ENCODE measurements at places on chromosomes 3 and 15.

DNA sequence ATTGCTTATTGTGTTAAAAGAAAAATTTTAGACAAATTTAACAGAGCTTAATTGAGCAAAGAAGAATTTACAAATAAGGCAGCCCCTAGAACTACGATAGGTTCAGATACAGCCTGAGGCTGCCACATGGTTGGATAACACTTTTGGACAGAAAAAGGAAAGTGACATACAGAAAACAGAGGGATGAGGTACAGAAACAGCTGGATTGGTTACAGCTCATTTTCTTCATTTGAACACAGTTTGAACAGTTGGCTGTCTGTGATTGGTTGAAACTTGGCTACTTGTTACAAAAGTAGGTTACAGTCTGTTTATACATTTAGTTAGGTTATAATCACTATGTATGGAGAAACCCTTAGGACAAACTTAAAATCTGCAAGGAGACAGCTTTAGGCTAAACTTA is 46.0 kb downstream of the STARD9 start:
- no peak for DNase-seq

DNA sequence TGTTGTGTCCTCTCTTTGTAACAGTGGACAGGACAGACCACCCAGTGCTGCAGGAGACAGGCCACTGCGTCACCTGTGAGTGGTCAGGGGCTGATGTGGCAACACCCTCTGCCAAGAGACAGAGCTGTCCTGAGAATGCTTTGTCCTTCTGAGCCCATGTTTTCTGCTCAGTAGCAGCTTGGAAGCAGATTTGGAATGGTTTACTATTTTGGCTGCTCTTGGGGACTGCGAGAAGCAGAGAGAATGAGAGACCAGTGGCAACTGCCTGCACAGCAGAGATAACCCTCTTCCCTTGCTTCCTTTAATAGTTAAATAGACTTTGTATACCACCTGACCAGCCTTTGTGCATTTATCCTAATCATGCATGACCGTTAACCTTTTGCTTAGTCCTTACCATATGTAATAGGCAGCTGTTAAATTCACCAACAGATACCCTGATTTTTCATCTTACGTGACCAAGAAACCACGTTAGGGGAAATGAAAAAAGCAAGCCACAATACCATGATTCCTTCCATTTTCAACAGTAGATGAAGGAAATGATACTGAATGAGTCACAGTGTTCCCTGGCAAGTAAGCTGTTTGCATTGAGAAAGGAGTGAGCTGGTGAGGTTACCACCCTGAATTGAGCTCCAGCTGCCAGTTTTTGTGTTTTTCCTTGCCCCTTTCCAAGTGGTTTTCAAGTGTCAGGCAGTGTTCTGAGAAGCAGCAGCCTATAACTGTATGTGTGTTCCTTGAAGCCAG is 35.5 kb downstream of the B3GALNT1 start:
- DNase-seq: peak; percentile 43

DNA sequence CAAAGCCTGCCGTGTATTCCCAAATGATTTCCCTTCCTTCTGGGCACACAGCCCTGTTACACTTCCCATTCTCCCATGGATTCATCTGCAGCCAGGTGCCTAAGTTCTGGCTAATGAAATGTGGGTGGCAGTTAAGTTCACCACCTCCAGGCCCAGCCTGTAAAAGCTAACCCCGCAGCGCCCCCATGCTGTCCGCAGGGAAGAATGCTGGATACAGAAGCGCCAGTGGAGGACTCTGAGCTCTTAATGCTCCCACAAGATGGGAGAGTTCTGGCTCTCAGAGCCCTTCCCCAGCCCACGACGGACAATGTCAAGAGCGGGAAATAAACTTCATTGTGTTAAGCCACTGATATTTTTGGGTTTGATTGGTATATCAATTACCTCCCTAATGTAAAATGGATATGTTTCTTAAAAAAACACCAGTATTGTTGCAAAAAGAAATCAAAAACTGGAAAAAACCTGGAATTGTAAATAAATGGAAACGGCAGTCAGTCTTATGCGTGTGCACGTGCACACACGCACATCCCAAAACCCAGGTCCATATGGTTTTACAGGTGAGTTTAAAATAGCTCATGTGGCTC is 37.7 kb upstream of the FGD5 start:
- DNase-seq: no peak

- no peak for DNase-seq
Observed at GRCh38 chr15:52143873-52144272, 31.3 kb upstream of the BCL2L10 start.

DNA sequence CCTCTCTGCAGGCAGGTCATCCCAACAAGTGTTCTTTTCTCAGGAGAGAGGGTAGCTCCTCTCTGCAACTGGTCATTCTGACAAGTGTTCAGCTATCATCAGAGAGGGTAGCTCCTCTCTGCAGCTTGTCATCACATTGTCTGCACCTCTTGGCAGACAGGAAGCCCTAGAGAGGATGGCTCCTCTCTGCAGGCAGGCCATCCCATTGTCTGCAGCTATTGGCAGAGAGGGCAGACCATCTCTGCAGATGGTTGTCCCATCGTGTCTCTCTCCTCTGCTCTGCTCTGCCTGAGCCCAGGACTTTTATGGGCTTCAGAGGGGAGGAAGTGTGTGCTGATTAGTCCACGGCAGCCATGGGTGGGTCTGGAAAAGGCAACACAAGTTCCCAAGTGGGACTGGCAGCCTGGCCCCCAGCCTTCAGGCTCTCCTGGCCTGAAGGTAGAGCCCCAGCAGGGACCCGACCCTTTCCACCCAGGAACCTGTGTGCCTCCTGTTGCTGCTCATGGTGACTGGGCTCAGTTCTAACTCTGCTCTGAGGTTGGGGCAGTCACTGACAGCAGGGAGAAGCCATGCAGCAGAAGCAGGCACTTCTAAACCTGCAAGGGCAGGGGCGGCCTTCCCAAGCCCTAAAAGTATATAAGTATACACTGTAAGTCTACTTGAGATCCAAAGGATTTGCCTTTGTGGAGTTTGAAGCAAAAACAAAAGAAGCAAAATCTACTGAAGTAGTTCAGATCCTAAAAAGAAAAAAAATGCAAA is 637.9 kb downstream of the PLOD2 start:
- DNase-seq: no peak

DNA sequence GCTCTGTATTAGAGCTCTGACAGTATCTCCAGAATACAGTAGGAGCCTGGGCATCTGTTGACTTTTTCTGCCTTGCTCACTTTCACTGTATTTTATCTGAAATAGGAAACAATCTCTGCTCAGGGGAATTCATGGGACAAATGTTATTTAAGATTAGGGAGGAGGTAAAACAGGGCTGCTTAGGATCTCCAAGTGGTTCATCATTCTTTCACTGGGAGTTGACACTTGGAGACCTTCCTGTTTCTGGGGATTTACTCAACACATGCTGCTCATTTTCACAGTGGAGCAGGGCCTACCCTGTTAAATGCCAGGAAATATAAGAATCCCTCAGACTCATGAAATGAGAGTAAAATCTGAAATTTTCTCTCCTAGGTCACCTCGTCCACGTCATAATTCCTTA is 185.5 kb downstream of the GAP43 start:
- DNase-seq: no peak

DNA sequence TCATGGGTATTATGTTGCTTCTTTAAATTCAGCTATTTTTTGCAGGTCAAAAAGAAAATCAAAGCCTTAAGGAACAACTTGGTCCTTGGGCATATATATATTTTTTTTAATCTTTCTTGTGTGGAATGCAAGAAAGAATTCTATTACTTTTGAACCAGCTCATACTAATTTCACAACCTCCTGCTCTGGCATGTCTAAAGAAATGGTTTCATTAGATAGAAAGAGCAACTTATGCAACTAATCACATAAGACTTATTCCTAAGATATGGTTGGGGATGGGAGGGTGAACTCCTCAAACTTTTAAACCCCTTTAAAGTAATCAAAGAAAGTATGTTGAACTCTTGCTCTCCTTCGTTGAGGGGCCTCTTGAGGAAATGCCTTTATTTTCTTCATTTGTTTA is 114.9 kb downstream of the GMNC start:
- no peak for DNase-seq

GRCh38 chr3:185473290-185473815 is 25.5 kb downstream of the TMEM41A start:
- peak; percentile 24 for DNase-seq

GRCh38 chr3:70726961-70727360 is 414.5 kb upstream of the MDFIC2 start:
- DNase-seq: no peak

GRCh38 chr3:175255698-175256097 is 396.6 kb downstream of the NAALADL2 start:
- no peak for DNase-seq

DNA sequence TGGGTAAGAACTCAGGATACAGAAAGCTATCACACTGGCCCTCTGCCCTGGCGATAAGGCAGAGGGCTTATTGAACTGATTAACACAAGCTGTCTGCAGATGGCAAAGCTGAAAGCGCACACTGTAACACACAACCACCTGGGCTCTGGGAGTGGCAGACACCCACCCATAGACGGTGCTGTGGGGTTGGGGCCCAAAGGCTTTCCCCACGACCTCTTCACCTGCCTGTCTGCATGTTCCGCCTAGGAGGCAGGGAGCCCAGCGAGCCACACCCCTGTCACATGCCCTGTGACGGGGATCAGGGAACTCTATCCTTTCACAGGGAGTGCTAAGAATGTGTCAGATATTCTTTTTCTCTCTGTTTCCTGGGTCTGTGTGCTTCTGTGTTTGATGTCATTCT is 12.1 kb upstream of the TFG start:
- no peak for DNase-seq

DNA sequence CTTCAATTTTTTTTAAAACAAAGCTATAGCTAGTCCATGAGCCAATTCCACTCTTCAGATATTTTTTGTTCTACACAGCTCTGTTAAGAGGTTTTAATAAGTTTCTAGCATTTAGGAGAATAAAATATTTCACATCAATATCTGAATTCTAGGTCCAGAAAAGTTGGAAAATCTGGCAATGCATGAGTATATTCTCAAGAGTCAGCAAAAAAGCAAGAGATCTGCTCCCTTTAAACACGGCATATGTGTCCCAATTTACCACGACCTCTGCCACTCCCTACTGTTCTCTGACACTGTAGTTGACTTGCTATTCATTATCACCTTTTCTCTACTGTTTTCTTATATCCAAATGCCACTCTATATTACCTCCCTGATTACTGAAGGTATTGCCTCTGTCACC is 145.1 kb upstream of the TGFBR2 start:
- DNase-seq: no peak

DNA sequence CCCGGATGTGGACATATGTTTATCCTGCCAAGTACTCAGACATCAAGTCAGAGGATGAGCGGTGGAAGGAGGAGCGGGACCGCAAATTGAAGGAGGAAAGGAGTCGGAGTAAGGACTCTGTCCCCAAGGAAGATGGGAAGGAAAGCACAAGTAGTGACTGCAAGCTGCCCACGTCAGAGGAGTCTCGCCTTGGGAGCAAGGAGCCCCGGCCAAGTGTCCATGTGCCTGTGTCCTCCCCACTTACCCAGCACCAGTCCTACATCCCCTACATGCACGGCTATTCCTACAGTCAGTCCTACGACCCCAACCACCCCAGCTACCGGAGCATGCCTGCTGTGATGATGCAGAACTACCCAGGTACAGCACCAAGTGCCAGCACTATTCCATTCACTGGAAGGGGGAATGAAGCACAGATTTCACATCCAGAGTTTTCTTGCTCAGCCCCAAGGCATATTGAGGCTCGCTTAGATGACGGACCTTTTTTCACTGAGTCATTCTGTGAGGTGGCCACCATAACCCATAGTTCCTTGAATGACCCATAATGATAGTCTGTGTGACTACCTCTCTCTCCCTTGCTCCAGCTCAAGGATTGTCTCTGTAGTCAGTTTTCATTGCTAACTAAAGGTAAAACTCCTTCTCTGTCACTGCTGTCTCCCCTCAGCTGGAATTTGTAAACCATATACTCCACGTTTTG is 97.1 kb downstream of the RBPMS2 start:
- DNase-seq: no peak

GRCh38 chr15:69134791-69135190 is 25.6 kb upstream of the GLCE start:
- no peak for DNase-seq

Data from non-pigmented ciliary epithelial cell (primary cell).